ENCODE measurements at places on chromosomes 11 and 22.

DNA sequence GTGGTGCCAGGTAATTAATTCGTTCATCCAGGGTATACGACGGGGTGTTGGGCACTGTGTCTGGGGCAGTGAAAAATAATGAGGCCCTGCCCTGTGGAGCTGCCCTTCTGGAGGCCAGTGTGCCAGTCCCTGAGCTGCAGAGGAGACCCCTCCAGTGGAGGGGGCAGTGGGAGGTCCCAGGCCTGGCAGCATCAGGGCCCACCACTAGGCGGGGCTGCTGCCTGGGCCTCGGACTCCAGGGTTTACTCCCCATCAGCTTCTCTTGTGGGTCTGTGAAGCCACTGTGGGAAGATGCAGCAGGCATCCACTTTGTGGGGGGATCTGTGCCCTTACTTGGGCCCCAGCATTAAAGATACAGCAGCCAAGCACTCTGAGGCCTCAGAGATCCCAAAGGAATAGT is 17.4 kb upstream of the TMPRSS6 start:
- no peak for DNase-seq

DNA sequence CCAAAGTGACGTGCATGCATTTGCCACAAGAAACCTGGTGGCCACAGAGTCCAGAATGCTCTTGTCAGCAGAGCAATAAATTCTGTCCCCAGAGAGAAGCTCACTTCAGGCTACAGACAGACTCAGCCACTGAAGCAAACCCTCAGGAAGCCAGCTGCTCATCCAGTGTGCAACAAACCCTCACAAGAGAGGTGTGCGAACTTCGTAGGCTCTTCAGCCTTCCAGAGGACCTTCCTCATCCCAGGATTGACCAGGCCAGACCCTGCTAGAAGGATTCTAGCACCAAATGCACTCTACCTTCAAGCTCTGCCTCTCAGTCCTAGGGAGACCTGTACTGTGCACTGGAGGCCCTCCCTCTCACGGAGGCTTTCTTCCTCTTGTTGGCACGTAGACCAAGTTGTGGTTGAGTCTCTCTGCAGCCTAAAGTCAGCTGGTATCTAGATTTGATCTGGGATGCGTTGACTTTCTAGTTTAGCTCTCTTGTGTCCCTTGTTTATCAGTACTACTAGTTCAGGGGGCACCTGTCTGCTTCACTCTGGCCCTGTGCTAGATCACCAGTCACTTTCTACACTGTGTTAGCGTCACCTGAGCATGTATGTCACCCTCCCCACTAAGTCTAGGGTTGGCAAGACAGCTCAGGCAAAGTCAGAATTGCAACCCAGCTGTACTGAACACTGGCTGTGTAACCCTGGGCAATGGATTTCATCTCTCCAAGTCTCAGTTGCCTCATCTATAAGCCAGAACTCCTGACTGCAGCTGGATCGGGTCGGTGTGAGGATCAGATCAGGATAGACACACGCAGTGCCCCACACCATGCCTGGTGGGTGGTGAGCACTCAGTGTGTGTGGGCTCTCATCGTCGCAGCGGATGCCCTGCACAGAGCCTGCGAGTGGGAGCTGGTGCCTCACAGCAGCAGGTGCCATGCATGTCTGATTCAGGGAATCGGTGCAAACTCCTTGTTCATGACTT is 22.1 kb upstream of the TMPRSS13 start:
- DNase-seq: no peak

- DNase-seq: no peak
These were observed 12.1 kb upstream of the TRIM44 start for GRCh38 chr11:35650467-35650866.

DNA sequence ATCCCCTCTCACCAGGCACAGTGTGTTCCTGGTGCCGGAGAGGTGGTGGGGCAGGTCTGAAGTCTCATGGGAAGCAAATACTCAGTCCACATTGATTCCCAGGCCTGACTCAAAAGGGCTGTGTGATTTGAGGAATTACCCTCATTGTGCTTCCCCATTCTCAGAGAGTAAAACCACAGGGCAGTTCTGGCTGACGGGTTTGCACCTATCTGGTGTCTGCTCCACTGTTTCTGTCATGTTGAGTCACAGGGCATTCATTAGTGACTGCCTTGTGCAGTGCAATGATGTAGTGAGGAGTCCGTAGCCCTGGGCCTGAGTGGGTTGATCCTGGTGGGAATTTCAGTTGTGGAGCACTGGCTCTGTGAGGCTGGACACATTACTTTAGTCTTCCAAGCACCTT is 85.2 kb upstream of the ARHGAP20 start:
- DNase-seq: no peak

DNA sequence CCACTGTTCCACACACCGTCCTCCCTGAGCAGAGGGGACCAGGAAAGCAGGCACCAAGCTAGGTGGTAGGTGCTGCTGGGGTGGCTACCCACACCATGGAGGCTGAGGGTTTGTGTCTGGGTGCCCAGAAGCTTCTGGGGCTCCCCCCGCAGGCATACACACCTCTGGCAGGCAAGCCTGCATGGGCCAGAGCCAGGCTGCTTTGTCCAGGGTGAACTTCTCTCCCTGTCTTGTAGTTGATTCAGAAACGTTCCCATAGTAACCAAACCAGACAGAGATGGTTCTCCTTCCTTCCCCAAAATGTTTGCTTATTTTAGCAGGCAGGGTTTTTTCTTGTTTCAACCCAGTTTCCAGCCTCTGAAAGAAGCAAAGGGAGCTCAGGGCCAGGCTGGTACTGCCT is 40.9 kb upstream of the SUSD2 start:
- DNase-seq: no peak

DNA sequence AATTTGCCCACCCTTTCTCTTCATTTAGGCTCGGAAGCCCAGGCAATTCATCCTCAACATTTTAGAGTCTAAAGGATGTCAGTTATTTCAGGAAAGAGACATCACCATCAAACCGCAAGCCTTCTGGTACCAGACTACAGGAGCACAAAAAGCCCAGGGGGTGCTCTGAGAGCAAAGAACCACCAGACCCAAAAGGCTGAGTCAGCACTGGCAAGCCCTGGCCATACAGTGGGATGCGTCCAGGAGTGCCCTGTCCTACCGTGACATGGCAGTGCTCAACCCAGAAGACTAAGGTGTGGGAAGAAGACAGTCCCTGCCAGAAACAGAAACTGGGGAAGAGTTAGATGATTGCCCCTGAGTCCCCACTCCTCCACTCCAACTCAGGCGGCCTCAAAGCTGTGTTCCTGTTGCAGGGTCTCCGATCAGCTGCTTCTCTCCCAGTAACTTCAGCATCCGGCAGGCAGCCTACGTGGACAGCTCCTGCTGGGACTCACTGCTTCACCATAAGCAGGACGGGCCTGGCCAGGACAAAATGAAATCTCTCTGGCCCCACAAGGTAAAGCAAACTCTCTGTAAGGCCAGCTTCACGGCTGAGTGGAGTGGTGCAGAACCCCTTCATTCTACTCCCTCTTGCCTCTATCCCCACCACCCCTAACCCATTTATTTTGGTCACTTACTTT is 1.5 kb downstream of the PANX3 start:
- DNase-seq: no peak

GRCh38 chr11:69986440-69986787 is 91.7 kb upstream of the ANO1 start:
- DNase-seq: no peak

- no peak for DNase-seq
These were observed 102.7 kb downstream of the COMMD9 start for GRCh38 chr11:36186340-36187175.

- no peak for DNase-seq
These were observed 763.9 kb downstream of the NTM start for GRCh38 chr11:132134322-132134721.

GRCh38 chr11:31871310-31872075 is 60.4 kb upstream of the PAX6 start:
- DNase-seq: no peak

- DNase-seq: no peak
These were observed 42.0 kb downstream of the SERPINH1 start for GRCh38 chr11:75603791-75604736.

GRCh38 chr11:41309716-41310115 is 149.7 kb downstream of the LRRC4C start:
- no peak for DNase-seq

DNA sequence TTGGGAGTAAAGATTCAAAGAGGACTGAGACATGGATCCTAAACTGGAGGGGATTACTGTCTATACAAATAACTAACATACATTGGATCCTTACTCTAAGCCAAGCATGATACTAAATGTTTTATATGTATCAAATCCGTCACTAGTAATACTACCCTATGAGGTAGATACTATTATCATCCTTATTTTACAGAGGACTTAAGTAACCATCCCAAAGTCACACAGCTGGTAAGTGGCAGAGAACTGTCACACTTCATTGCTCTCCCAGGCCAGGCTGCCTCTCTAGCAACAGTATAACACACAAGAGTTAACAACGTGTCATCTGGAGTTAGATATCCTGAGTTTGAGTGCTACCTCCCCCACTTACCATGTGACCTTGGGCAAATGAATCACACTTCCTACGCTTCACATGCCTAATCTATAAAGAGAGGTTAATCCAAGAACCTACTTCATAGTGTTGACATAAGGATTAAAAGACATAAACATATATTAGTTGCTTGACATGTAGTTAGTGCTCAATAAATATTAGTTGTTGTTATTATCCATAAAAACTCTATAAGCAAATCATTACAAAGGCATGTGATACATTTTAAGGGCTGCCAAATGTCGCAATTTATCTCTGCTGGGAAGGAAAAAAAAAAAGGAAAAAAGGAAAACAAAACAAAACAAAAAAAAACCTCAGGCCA is 33.8 kb upstream of the SPON1 start:
- DNase-seq: no peak

DNA sequence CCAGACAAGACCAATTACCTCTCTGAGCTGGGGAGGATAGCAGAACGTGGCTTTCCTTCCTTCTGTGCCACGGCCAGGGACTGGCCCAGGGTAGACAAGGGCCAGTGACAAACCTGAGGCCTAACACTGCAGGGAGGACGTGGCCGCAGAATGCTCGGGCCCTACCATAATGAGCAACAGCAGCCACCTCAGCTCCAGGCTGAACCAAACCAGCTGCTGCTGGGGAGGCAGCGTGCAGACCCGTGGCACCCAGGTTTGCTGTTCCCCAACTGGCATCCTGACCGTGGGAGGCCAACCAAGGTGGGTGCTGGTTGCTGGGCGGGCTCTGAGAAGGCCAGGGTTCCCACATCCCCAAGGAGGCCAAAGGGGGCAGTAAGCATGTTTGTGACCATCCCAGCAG is 83.0 kb downstream of the MORC2 start:
- DNase-seq: no peak

- no peak for DNase-seq
These were observed 29.1 kb downstream of the OR52K1 start for GRCh38 chr11:4511282-4512245.

DNA sequence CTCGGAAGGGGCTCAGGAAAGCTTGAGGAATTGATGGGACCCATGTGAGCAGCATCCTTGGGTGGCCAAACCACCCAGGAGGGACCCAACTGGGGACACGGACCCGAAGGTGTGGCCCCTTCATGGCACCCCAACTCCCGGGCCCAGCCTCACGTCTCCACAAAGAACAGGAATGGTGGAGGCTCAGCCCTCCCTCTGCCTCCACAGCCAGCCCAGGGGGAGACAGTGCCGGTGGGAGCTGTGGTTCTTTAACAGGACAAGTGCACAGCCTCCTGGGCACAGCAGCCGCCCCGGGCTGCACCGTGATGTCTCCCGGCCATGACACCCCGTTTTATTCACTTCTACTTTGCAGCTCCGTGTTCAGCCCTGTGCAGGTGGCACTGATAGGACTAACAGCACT is 587.2 kb downstream of the BRD1 start:
- no peak for DNase-seq

DNA sequence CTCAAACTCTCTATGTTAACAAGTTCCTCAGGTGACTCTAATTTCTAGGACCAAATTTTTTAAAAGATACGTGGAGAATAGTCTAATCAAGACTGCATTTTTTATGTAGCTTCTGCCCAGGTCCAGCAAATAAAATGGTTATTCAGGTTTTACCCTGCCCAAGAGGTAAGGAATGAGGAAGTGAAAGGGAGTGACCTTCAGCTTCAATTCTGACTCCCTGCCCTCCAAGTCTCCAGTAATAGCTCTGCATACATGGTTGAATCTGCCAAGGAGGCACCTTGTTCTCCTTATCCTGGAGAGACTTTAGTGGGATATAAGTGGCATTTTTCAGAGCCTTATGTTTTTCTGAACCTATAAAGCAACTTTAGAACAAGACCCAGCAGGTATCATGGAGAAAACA is 15.5 kb downstream of the MUC15 start:
- DNase-seq: no peak

GRCh38 chr11:84950569-84951270 is 676.4 kb downstream of the DLG2 start:
- no peak for DNase-seq

GRCh38 chr22:48313175-48313830 is 1514.4 kb downstream of the BRD1 start:
- DNase-seq: no peak

DNA sequence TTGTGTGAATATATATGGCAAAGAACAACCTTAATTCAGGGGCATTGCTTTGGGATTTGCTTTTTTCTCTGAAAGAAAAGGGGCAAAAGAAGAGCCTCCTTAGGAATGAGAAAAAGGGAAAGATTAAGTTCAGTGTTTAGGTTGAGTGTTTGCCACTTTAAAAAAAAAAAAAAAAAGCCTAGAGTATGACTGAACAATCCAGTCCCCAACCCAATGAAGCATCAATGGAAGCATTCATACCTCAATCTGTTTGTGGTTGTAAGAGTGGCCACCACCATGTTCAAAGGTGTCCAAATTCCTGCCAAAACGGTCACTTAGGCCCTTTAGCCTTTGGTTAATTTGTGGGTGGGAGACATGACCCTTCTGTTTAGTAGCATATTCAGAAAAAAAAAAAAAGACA is 260.6 kb downstream of the SOX6 start:
- no peak for DNase-seq

- DNase-seq: no peak
These were observed 488.3 kb downstream of the MN1 start for GRCh38 chr22:27312966-27313855.

DNA sequence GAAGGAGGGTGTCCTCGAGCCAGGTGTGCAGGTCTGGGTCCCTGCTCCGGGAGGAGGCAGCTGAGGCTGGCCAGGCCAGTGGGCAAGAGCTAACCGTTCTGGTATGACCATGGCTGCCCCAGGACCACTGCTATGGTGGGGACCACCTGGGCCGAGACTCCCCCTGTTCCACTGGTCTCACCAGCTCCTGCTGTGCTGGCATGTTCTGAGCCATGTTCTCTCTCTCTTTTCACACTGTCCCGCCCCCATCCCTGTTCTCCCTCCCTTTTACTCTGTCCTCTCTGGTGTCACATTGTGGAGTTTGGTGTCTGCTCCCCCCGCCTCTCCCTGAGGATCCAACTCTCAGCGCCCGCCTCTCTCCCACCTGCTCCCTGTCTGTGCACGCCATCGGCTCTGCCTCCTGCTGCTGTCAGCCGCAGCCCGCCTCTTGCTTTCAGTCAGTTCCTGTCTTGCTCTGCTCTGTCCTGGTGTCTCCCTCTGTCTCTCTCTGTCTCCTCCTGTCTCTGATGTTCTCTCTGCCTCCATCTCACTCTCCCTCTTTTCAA is 66.4 kb downstream of the LRRC32 start:
- no peak for DNase-seq
